ENCODE measurements at places on chromosomes 6 and 20.

- DNase-seq, result no peak
Observed at GRCh38 chr20:48818481-48818987, 9.3 kb downstream of the PREX1 start.

DNA sequence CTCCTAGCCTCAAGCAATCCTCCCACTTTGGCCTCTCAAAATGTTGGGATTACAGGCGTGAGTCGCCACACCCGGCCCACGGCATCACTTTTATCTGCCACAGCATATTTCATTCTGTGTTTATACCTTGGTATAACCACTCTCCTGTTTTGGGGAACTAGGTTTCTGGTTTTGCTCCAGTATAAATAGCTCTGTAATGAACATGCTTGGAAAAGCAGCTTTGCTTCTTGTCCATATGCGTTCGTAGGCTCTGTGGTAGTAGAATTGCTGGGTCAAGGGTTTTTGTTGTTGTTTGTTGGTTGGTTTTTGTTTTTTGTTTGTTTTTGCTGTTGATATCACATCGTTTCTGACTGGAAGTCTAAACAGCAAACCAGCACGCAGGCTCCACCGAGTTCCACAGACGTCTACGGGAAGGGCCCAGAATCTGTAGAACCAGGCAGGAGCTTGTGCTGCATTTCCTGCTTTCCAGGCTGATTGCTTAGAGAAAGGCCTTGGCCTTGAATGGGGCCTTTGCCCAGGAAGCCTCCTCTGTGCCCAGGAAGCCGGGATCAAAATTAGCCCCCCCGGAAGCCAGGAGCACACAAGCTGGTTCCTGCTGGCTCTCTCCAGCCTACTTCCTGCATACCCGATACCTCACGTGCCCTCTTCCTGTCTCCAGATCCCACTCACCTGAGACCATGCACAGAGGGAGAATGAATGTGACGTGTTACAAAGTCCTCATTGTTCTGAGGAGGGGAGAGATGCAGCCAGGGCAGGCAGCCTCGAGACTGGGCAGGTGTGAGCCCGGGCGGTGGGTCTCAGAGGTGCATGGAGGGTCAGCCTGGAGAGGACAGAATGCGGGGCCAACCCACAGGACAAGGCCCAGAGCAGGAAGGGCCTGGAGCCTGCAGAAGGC is 34.7 kb downstream of the AAR2 start:
- no peak for DNase-seq

DNA sequence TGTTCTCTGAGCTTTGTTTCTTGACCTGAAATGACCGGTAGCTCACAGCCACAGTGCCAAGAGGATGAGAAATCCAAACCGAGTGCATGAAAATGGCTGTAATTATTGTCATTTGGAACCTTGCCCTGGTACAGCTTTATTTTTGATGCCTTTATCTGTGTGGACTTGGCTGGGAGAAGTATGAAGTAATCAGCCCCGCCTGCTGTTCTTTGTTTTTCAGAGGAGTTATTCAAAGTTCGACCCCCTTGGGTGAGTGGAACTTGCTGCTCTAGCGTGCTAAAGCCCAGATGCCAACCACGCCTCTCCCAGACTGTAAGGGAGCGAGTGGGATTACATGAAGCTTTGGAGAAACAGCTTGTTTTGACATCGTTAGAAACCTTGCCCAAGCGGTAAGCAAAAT is 48.3 kb downstream of the ECT2L start:
- DNase-seq, result no peak

DNA sequence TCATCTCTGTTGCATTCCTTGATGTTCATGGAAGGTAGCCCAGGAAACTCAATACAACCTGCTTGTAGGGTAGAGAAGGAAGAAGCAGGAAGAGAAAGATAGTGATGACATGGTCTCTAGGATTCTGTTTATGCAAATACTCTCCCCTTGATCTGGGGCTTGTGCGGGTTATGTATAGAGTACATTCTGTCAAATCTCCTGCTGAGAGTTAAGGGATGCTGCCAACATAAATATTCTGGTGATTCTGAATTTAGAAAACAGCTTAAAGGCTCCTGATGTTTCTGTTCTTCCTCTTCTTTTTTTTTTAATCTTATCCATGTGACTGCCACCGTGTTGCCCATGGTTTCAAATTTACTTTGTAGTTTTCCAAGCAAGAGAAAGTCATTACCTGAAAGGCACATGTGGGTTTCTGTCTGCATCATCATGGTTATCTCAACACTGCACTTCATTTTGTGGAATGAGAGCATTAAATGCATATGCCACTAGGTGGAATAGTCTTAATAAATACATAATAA is 150.6 kb downstream of the RPS12 start:
- no peak for DNase-seq

- DNase-seq, result peak; percentile 19
Observed at GRCh38 chr20:1391640-1392442, 1.0 kb downstream of the FKBP1A start.

- DNase-seq, result no peak
Observed at GRCh38 chr6:88629838-88630494, 333.5 kb downstream of the RNGTT start.

DNA sequence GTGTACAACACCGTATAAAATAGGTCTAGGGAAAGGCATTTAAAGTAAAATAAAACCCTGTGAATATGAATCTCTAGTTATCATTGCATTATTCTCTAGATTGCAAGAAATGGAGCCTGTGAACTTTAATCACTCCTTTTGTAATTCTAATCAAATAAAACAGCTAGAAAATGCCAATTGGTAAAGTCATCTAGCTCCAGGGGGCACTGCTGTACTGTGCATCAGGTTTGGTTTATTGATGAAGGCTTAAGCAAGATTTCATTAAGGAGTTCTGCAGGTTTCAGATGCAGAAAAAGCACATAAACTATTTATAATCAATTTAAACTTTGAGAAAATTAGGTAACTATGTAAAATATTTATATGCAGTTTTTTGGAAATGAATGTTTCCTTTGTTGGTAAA is 645.0 kb downstream of the PHF3 start:
- no peak for DNase-seq

GRCh38 chr6:14968056-14968637 is 277.7 kb upstream of the JARID2 start:
- no peak for DNase-seq

GRCh38 chr6:161379834-161380582 is 106.1 kb upstream of the AGPAT4 start:
- no peak for DNase-seq

- no peak for DNase-seq
Observed at GRCh38 chr6:32689531-32690501, 23.4 kb upstream of the HLA-DQB1 start.

- DNase-seq, result no peak
Observed at GRCh38 chr6:158188591-158188990, 20.4 kb downstream of the GTF2H5 start.

- no peak for DNase-seq
Observed at GRCh38 chr6:139855671-139856311, 481.3 kb upstream of the CITED2 start.

GRCh38 chr6:34585512-34586061 is 29.5 kb upstream of the SPDEF start:
- DNase-seq, result no peak

DNA sequence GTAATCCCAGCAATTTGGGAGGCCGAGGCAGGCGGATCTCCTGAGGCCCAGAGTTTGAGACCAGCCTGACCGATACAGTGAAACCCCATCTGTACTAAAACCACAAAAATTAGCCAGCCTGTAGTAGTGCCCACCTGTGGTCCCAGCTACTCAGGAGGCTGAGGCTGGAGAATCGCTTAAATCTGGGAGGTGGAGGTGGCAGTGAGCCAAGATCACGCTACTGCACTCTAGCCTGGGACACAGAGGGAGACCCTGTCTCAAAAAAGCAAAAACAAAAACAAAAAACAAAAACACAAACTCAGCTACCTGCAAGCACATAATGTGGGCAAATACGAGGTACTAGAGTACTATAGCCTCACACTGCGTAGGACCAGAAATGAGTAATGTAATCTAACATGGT is 3.7 kb upstream of the SPATA2 start:
- no peak for DNase-seq

GRCh38 chr20:50408526-50409364 is 101.4 kb upstream of the PTPN1 start:
- no peak for DNase-seq

DNA sequence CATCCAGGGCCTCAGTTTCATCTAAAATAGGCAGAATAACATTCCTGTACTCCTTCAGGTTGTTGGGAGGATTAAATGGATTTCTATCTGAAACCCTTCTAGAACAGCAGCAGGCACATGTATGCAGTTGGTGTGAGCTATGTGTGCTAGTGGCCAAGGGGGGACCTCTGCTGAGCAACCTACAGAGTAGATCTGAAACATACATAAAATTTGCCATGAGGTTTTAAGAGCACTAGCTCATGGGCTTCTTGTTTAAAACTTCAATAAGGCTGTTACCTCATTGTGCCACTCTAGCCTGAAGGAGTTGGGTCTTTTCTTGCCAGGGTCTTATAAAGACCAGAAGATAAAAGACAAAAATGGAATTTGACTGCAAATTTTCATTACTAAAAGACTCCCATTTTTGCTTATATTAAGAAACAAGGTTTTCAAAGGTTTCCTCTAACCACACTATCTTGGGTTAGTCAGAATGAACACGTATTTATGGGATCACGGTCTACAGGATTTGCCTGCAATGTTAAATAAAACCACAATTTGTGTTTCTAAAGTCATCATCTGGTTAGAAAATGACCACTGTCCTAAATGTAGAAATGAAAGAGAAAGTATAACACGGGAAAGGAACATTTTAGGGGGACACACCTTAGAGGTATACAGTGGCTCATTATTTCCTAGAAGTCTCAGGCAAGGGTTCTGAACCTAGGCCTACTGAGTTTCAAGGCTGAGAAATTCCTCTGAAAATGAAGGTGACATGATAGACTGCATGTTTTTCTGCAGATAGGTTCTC is 144.9 kb upstream of the OLIG3 start:
- no peak for DNase-seq

DNA sequence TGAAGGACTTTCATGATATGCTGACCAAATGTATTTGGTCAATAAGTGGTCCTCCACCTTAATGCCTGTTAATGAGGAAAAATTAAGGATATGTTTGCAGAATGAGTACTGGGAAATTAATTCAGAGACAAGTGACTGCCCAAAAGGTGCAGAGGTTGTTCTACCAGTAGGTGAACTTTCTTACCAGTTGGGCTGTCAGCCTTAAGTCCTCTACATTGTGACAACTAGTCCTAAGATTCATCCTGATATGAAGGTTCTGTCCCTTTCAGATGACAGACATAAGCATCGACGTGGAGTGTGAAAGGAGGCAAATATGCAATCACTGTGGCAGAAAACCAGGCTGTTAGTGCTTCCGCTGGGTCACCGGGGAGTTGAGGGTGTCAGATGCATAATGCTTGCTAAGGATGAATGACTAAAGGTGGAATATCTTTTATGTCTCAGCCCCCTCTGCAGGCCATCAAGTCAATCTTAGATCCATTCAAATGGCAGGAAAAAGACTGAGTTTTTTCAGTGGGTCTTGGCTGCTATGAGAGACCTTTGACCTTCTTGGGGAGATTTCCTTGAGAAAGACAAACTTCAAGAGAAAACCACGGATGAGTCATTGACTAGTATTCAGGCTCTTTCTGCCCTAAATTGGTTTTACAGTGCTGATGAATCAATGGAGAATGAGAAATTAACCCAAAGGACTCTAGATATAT is 226.0 kb downstream of the TPBG start:
- no peak for DNase-seq

- no peak for DNase-seq
Observed at GRCh38 chr20:43958626-43959025, 44.0 kb downstream of the TOX2 start.

GRCh38 chr6:38933426-38933825 is 115.2 kb upstream of the GLP1R start:
- no peak for DNase-seq

- no peak for DNase-seq
Observed at GRCh38 chr6:22800451-22800850, 231.1 kb downstream of the HDGFL1 start.

Data from activated naive CD4-positive, alpha-beta T cell treated with anti-CD3 and anti-CD28 coated beads, Interleukin-2, amount 50 U/mL, for 16 hours (primary cell).